ENCODE measurements at places on chromosomes 13 and 19. TPM values are rescaled to one million over a fixed set of nuclear protein-coding genes. Genes with fewer than 3 reads are reported as not detected.

DNA sequence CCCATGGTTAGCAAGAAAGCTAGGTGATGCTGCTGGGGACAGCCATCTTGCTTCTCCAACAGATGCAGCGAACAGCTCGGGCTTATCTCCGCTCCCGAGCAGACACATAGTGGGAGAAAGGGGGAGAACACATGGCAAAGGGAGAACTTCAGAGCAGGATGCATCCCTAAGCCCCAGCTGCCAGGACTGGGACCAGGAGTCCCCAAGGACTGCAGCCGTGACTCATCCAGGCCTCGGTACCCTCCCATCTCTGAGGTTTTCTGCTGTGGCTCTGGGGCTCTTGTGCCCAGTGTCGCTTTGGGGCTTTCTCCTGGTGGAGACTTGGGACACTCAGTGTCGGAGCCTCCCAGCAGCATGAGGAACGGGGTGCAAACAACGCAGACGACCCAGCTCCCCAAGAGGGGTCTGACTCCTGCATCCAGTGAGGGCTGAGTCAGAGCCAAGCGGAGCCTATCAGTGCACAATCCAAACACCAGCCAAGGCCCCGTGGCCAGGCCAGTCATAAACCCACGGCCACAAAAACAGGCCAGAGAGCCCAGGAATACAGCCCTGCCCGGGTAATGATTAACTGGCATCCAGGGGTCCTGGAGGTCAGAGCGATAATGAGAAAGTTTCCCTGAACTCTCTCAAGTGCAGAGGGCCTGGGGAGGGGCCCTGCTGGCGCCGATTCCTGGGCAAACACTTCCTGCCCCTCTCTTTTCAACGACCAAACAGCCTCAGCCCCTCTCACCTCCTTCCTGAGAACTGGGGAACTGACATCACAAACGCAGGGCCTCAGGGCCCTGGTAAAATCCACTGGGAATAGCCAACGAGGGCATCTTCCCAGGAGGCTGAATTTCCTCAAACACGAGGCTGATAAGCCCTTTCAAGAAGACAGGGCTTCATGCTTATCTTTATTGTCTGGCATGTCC lies 202.9 kb downstream of the USP12 start:
- no peaks in the 10 kb centered on the region for H3K36me3 ChIP-seq
- DNase-seq = no peak
- no peak overlapping the region for H3K27ac ChIP-seq
- no peak overlapping the region for H3K4me3 ChIP-seq

The FGF22 gene
- total RNA-seq = 0.45 TPM

DNA sequence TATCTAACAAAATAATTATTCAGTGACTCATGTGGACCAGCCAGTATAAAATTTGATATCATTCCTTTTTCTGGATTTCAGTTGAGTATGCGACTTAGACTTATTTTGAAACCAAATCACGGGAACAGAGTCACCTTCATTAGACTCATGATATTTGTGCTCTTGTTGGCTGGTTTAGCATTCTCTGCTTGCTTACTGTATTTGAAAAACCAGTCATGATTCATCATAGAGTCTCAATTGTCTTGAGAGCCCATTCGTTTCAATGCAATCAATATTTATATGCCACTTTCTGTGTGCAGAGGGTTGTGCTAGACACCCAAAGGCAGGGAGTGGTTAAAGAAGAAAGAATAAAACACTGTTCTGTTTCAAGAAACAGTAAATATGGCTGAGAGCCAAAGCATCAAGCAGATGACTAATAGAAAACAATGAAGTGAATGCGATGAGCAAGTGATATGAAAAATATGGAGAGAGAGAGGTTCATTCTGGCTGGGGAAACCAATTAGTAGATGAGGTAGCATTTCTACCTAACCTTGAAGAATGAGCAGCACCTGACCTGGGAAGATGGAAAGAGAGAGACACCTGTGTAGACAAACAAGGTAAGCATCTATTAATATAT lies 99.6 kb upstream of the MBNL2 start:
- H3K27me3 ChIP-seq = no peaks in the 10 kb centered on the region
- no peaks in the 10 kb centered on the region for H3K4me1 ChIP-seq
- no peak overlapping the region for H3K27ac ChIP-seq
- DNase-seq = no peak
- no peak overlapping the region for H3K4me3 ChIP-seq

DNA sequence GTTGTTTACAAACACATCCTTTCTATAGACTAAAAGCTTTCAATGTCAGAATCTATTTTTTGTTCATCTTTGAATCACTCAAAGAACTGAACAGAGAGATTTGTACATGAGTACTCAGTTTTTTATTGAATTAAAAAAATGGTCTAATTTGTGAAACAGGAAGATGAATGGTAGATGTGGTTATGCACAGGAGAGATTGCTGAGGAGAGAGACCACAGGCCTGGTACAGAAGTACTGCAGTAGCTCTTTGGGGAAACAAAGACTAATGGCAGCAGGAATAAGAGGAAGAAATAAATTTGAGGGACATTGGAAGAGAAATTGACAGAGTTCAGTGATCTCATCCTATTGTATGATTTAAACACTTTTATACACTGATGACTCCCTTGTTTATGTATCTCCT lies 222.0 kb upstream of the ARGLU1 start:
- no peak for DNase-seq
- no peaks in the 10 kb centered on the region for H3K27me3 ChIP-seq
- H3K27ac ChIP-seq = no peak overlapping the region

The ACP7 gene
- total RNA-seq = not detected

GRCh38 chr19:17598953-17599352 lies 43.5 kb downstream of the COLGALT1 start:
- no peaks in the 10 kb centered on the region for H3K36me3 ChIP-seq
- no peaks in the 10 kb centered on the region for H3K4me1 ChIP-seq
- no peak for DNase-seq
- no peak overlapping the region for H3K27ac ChIP-seq
- no peak overlapping the region for H3K4me3 ChIP-seq

GRCh38 chr13:97883396-97883795 lies 70.1 kb upstream of the IPO5 start:
- no peaks in the 10 kb centered on the region for H3K36me3 ChIP-seq
- H3K4me3 ChIP-seq = no peak overlapping the region
- DNase-seq = no peak
- H3K27me3 ChIP-seq = no peaks in the 10 kb centered on the region
- H3K27ac ChIP-seq = no peak overlapping the region
- no peaks in the 10 kb centered on the region for H3K4me1 ChIP-seq

GRCh38 chr19:821825-822503 lies at the start of gene PLPPR3:
Gene PLPPR3, minus strand, starts transcription at chr19:821955. Its CDS starts 396 bp downstream, at chr19:821559.
- no peaks in the 10 kb centered on the region for H3K27me3 ChIP-seq
- H3K27ac ChIP-seq = no peak within 1 kb of the TSS
- no peaks in the 10 kb centered on the region for H3K4me1 ChIP-seq
- H3K4me3 ChIP-seq = no peak within 1 kb of the TSS
- H3K36me3 ChIP-seq = no peaks in the 10 kb centered on the region
- DNase-seq = no peak

The COX6B2 gene
- total RNA-seq = 0.19 TPM

DNA sequence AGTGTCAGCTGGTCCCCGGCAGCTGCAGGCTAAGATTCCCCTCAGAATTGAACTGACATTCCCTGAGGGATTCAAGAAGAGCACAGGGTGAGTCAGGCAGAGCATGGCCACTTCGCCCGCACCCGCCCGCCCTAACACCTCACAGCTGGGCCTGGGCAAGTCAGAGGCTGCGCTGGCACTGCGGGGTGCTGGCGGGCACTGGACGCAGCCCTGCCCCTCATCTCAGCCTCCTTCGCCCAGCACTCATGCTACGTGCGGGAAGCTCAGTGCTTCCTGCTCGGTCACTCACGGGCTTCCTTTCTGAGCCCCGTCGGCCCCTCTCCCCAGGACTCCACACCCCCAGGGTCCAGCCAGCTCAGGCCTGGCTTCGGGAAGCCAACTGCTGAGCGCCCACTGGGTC lies 56.9 kb downstream of the MLLT1 start:
- H3K4me3 ChIP-seq = no peak overlapping the region
- no peak overlapping the region for H3K27ac ChIP-seq
- no peaks in the 10 kb centered on the region for H3K36me3 ChIP-seq
- no peaks in the 10 kb centered on the region for H3K4me1 ChIP-seq
- no peaks in the 10 kb centered on the region for H3K27me3 ChIP-seq

DNA sequence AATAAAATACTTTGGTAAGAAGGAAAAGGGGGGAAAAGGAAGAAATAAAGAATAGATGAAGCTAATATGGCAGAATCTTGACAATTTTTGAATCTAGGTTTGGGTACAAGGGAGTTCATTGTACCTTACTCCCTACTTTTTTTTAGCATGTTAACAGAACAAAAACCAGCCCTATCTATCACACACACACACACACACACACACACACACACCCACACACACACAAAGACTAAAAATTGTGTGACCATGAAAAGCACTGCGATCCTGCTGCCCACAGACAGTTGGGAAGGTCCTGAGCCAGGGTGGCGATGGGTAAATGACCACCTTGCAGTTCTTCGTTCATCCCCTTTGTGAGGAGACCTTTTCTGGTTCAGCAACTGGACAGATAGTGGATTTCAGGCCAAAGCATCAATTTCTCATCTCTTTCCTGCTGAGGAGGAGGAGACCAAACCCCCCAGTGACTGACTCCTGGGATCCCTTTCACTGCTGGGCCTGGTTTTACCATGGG lies 91.8 kb downstream of the SIPA1L3 start:
- no peaks in the 10 kb centered on the region for H3K36me3 ChIP-seq
- no peak overlapping the region for H3K4me3 ChIP-seq
- H3K27ac ChIP-seq = no peak overlapping the region
- no peaks in the 10 kb centered on the region for H3K27me3 ChIP-seq

The MTRF1 gene
- 6.8 TPM for total RNA-seq

DNA sequence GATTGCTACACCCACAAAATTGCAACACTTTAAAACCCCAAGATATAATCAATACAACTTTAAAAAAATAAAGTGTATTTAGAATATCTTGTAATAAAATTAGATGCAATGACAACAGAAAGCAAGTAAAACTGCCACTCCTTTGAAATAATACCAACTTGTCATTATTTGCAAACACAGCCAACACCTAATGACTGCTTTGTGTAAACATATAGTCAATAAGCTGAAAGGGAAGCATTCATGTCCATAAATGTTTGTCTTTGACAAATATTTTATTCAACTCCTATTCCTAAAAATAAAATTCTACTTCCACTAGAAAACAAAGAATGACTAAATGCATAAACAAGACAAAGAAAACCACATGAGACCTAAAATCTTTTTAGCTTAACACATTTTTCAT lies 6.6 kb downstream of the SMAD9 start:
- H3K4me3 ChIP-seq = no peak overlapping the region
- H3K36me3 ChIP-seq = peaks cover 1% of the 10 kb centered on the region
- H3K27ac ChIP-seq = no peak overlapping the region
- no peaks in the 10 kb centered on the region for H3K4me1 ChIP-seq

- no peak overlapping the region for H3K4me3 ChIP-seq
- H3K36me3 ChIP-seq = no peaks in the 10 kb centered on the region
- DNase-seq = no peak
- no peak overlapping the region for H3K27ac ChIP-seq
- H3K4me1 ChIP-seq = no peaks in the 10 kb centered on the region
- no peaks in the 10 kb centered on the region for H3K27me3 ChIP-seq
These were observed 8.2 kb upstream of the SUCLA2 start for GRCh38 chr13:48009284-48009683.

Measured in aorta (tissue), 5 donors.